ENCODE measurements at places on chromosomes 11 and 22.
A peak's percentile ranks its signal among the peaks of the same experiment; 100 is the strongest.

- DNase-seq = no peak
These were observed 30.1 kb downstream of the EXT2 start for GRCh38 chr11:44125598-44125997.

- DNase-seq = peak; percentile 47
These were observed 34.3 kb downstream of the DBX1 start for GRCh38 chr11:20125927-20126326.

DNA sequence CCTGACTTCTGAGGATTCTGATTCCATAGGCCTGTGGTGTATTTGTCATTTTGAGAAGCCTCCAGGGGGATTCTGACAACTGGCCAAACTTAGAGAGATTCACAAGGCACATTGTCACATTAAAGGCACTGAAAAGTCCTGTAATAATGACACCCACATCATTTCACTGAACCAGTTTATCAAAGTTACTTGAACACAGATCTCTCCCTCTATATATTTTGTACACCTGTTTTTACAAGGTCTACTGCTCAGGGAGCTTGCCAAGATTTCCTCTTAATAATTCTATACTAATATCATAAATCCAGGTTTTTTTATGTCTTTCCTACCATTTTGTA lies 50.0 kb downstream of the LRRC74B start:
- DNase-seq = no peak

GRCh38 chr22:29604076-29604360 lies 585 bp downstream of the NF2 start:
- DNase-seq = peak; percentile 42

- DNase-seq = no peak
These were observed 3.6 kb downstream of the C11orf68 start for GRCh38 chr11:65915101-65915820.

DNA sequence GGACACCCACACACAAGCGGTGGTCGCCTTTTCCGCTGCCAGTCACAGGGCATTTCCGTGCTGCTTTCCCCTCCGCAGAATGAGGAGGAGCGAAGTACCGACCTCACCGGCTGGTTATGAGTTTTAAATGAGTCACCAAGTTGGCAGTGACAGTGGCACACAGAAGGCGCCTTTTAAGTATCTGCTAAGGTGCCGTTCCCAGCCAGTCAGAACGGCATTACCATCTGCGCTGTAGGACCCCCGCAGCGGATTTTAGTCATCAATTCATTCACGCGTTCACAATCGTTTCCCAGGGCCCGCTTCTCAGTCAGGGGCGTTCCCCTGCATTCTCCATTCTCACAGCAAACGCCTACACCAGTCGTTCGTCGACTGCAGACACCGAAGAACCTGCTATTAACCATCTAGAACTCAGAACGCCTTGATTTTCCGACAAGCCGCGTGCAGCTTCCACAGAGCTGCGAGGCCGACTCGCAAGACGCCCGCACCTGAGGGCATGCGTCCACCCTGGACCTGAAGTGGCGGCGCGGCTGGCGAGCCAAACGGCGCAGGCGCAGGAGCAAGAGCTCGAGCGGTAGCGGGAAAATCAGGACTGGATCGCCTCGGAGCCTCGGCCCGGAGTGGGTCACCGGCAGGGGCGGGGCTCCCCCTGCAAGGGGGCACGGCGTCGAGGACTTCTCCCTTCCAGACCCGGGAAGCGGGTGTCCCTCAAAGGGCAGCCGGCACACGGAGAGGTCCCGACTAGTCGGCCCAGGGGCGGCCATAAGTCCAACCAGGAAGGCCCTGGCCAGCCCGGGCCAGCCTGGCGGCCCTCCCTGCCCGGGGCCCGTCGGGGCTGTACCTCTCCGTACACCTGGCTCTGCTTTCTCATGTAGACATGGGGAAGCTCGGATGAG lies 642 bp downstream of the CYP2R1 start:
- DNase-seq = peak; percentile 88

DNA sequence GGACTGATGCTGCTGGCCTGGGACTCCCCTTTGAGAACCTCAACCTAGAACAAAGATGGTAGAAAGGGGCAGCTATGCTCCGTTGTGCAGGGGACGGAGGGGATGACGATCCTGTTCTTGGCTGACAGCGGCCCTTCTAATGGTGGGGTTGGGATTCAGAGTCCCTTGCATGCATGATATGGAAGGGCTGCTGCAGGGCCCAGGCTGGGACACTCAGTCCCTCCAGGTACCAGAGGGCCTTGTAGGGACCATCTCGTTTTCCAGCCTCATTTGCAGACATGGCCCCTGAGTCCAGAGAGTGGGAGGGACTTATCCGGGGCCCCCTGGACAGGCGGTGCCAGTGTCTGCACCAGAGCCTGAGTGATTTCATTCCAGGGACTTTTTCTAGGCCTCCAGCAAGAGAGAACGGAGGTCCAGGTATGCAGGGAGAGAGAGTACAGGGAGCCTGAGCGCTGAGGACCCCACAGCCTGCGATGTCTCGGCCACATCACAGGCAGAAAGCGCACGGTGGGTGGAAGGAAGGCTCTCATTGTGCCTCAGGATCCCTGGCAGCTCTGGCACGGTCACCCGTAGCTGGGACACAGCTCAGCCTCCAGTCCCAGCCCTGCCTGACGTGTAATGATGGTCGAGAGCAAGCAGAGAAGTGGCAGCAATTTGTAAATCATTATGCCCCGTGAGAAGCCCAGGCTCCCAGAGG lies 860.8 kb downstream of the TBC1D22A start:
- DNase-seq = no peak

DNA sequence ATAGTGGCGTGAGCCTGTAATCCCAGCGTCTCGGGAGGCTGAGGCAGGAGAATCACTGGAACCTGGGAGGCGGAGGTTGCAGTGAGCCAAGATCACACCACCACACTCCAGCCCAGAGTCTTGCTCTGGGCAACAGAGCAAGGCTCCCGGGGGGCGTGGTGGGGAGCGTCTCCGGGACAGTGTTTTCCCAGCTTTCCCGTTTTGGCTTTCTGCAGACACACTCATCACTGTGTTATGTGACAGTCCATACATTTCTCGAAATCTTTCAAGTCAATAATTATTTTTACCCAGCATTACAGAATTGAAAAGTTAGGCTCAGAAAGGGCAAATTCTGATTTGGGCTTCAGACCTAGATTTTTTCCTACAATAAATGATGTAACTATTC lies 31.7 kb downstream of the NEAT1 start:
- no peak for DNase-seq

Measured in iris pigment epithelial cell (primary cell).